Keratinocyte (primary cell): ENCODE measurements at places on chromosomes 16 and 17.

DNA sequence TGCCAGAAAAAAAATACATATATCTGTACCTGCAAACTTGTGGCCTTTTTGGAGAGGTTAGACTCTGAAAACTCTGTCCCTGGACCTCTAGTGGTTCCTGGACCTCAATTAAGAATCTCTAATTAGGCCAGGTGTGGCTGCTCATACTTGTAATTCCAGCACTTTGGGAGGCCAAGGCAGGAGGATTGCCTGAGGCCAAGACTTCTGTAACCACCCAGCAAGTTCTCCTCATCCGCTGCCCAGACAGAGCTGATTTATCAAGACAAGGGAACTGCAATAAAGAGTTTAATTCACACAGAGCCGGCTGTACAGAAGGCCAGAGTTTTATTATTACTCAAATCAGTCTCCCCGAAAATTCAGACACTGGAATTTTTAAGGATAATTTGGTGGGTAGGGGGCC lies 4.2 kb downstream of the ASPA start:
- no peak for DNase-seq

GRCh38 chr16:88772871-88773811 lies 11.9 kb downstream of the PIEZO1 start:
- DNase-seq, result no peak

DNA sequence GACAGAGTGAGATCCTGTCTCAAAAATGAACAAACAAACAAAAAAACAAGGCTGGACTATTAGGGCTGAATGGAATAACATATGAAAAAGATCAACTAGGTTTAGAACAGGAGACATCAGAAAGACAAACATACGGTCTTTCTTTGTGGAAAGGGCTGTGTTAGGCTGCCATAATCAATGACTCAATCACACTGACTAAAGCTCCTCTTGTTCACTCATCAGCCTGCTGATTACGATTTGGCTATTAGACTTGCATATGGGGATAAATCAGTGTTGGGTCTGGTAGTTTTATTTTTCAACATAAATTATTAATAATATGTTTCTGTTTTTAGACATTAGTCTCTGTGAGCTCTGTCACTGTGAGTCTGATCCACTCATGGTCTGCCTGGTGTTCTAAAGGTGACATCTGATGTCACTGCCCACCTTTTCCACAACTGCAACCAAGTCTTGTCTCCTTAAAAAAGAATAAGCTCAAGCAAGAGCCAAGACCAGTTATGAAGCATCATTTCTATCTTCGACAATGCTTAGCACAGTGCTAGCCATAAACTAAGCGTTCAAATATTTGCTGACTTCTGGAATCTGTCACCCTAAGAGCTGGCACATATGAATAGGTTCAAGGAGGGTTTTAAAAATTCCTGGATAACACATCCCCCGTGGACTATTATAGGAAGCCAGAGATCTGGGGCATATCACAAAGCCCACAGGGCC lies 10.2 kb downstream of the CFAP20 start:
- no peak for DNase-seq

DNA sequence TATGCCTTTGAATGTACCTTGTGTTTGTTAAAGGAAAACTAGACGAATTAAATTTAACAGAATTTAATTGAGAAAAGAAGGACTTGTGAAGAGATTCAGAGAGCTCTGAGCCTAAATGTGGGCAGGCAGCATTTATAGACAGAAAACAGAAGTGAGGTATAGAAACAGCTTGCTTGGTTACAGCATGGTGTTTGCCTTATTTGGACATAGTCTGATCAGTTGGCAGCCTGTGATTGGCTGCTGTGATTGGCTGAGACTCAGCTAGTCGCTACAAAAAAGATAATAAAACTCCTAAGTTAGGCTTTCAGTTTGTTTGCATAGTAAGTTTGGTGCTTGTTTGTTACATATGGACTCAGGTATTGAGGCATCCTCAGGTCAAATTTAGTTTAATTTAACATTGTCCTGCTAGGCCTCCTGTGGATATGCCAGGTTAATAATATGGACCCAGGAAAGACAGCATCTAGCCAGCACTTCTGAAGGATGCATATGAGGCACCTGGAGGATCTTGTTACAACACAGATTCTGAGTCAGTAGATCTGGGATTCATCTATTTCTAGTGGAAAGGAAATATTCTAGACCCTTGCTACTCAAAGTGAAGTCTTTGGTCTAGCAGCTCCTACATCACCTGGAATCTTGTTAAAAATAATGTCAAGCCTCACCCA lies 43.4 kb downstream of the SLFN5 start:
- no peak for DNase-seq

GRCh38 chr16:64711596-64711995 lies 410.3 kb downstream of the CDH11 start:
- DNase-seq, result no peak

GRCh38 chr17:77419547-77420094 lies 278.9 kb downstream of the SEC14L1 start:
- DNase-seq, result no peak

- DNase-seq, result no peak
Measured at GRCh38 chr17:81228834-81229665, 6.3 kb upstream of the CEP131 start.

- no peak for DNase-seq
Measured at GRCh38 chr16:70529051-70529777, 5.6 kb downstream of the SF3B3 start.

DNA sequence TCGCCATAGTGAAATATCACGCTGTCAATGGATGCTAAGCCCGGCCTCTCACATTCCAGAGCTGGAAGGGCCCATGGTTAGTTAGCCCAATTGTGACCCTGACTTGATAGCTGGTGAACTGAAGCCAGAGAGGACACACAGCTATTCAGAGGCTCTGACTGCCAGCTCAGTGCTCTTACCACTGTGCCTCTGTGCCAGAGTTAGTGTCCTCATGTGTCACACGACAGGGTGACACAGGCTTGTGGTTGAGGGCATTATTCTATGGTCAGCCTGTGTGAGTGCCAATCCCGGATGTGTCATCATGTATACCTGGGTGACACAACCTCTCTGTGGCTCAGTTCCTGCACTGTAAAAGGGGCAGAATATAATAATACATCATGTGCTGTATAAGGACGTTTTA lies 2.5 kb upstream of the MT1X start:
- no peak for DNase-seq

- DNase-seq, result no peak
Measured at GRCh38 chr16:52928955-52929354, 123.7 kb downstream of the CHD9NB start.

- no peak for DNase-seq
Measured at GRCh38 chr17:60652454-60653247, 25.0 kb upstream of the BCAS3 start.

DNA sequence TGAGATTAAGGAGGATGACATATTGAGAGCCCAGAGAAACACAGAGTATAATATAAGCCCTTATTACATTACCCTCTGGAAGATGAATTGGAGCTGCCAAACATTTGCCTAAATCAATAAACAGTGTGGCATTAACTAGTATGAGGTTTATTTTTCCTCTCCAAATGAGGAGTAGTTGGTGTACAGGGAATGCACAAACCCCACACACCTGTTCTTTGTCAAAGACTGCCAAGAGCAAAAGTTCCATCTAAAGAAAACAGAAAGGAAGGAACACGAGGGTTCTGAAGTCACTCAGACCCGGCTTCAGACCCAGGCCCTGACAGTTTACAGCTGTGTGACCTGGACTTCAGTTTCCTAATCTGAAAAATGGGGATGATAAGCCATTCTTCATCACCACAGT lies 138.1 kb downstream of the SHISA9 start:
- no peak for DNase-seq

DNA sequence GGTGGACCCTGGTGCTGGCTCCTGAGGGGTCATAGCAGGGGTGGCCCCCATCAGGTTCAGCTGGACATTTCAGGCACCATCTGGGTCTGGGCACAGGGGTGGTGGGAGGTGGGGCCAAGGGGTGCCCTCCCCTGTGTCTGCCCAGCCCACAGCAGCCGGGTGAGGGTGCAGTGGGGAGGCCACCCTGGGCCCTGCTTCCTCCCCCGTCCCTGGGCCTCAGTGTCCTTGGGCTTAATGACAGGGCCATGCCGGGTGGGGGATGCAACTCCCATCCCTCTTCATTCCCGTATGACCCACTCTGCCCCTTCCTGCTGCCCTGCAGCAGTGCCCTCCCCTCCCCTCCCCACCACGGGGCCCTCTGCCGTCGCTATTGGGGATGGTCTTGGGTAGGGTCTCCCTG lies 10.7 kb downstream of the CPNE7 start:
- DNase-seq, result no peak
